ENCODE measurements at places on chromosomes 2 and 18. TPM values are rescaled to one million over a fixed set of nuclear protein-coding genes. Genes with fewer than 3 reads are reported as not detected.

DNA sequence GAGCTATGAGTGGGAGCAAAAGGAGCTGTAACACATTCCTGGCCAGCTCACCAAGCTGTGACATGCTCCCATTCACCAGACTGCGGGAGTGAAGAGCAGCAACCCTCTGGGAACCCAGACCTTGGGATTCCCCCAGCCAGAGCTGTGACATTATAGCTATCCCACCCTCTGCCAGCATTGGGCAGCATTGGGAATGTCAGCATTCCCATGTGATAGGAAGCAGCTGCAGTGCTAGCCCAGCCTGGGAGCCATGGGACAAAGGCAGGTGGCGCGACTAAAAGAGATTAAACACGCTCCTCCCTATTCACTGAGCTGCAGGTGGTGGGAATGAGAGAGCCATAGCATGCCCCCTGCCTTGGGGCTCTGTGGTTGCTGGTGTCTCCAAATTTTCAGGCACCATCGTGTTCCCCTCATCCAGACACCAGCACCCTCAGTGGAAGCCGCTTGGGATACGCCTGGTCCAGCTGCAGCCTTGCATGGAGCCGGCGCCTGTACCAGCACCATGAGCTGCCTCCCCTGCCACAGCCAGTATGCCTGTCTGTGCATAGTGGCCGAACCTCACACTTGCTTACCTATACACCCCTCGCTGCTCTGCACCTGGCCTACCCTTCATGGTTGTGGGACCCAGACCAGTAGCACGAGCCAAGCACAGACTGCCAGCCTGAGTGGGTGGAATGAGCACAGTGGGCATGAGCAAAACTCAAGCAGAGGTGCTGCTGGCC, 695.6 kb upstream of the GCFC2 start:
- H3K4me1 ChIP-seq: no peaks in the 10 kb centered on the region
- no peaks in the 10 kb centered on the region for H3K36me3 ChIP-seq
- no peaks in the 10 kb centered on the region for H3K27me3 ChIP-seq
- no peak overlapping the region for H3K4me3 ChIP-seq
- DNase-seq: no peak
- H3K27ac ChIP-seq: no peak overlapping the region

- H3K4me1 ChIP-seq: no peaks in the 10 kb centered on the region
- H3K4me3 ChIP-seq: no peak overlapping the region
- H3K36me3 ChIP-seq: peaks cover 12% of the 10 kb centered on the region
- no peak for DNase-seq
- H3K27me3 ChIP-seq: no peaks in the 10 kb centered on the region
Observed at GRCh38 chr2:206011018-206011614, 74.9 kb downstream of the INO80D start.

GRCh38 chr2:122138561-122138960, 383.1 kb downstream of the TSN start:
- H3K27ac ChIP-seq: no peak overlapping the region
- DNase-seq: no peak
- no peaks in the 10 kb centered on the region for H3K4me1 ChIP-seq
- H3K36me3 ChIP-seq: no peaks in the 10 kb centered on the region
- no peaks in the 10 kb centered on the region for H3K27me3 ChIP-seq
- no peak overlapping the region for H3K4me3 ChIP-seq

The CFAP53 gene
- total RNA-seq: 0.36 TPM

DNA sequence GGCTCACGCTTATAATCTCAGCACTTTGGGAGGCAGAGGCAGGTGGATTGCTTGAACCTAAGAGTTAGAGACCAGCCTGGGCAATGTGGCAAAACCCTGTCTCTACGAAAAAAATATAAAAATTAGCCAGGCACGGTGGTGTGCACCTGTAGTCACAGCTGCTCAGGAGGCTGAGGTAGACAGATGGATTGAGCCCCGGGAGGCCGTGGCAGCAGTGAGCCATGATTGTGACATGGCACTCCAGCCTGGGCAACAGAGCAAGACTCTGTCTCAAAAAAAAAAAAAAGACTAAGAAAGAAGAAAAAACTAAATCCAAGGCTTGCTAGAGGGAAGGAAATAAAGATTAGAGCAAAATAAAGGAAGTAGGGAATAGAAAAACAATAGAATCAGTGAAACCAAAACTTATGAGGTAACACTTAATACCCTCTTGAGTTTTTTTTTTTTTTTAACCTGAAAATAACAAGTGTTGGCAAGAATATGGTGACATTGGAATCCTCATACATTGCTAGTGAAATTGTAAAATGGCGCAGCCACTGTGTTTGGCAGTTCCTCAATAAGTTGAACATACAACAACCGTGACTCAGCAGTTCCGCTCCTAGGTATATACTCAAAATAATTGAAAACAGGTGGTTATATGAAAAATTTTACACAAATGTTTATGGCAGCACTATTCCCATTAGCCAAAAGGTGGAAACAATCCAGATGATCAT, 85.2 kb downstream of the EML4 start:
- H3K4me3 ChIP-seq: no peak overlapping the region
- peaks cover 7% of the 10 kb centered on the region for H3K36me3 ChIP-seq
- no peaks in the 10 kb centered on the region for H3K27me3 ChIP-seq
- no peak for DNase-seq
- H3K27ac ChIP-seq: no peak overlapping the region

The C1QL2 gene
- not detected for total RNA-seq

The ZSWIM2 gene
- not detected for total RNA-seq
